CD4-positive, alpha-beta T cell treated with Interleukin-4 for 1 hour (primary cell): ENCODE measurements at places on chromosomes 5 and 9.

GRCh38 chr5:81021486-81021885, 61.3 kb downstream of the RASGRF2 start:
- DNase-seq = no peak

GRCh38 chr5:66570201-66570600, 26.0 kb upstream of the MAST4 start:
- DNase-seq = no peak

GRCh38 chr5:90015584-90016018, 394.0 kb downstream of the CETN3 start:
- no peak for DNase-seq

GRCh38 chr9:18994263-18994916, 38.6 kb downstream of the SAXO1 start:
- no peak for DNase-seq

GRCh38 chr5:100853582-100853981, 49.5 kb downstream of the ST8SIA4 start:
- DNase-seq = no peak

DNA sequence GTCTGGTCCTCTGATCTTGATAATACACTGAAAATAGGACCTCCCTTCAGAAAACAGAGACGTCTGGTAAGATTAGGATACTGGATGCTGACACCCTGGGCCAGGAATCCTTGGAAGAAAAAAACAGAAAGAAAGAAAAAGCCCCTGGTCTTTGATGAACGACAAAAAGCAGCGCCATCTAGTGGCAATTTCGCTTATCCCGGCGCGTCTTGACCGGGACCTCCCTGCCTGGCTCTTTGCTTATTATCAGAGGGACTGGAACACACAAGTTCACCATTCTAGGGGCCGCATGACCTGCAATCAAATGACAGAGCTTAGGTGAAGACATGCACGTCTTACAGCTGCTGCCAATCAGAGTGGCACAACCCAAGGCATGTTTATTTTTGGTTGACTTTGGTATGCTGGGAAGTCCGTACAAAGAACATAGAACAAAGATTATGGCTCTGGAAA, 114.9 kb upstream of the NFIB start:
- DNase-seq = no peak

GRCh38 chr9:91150998-91151717, 210.6 kb downstream of the AUH start:
- peak; percentile 73 for DNase-seq

DNA sequence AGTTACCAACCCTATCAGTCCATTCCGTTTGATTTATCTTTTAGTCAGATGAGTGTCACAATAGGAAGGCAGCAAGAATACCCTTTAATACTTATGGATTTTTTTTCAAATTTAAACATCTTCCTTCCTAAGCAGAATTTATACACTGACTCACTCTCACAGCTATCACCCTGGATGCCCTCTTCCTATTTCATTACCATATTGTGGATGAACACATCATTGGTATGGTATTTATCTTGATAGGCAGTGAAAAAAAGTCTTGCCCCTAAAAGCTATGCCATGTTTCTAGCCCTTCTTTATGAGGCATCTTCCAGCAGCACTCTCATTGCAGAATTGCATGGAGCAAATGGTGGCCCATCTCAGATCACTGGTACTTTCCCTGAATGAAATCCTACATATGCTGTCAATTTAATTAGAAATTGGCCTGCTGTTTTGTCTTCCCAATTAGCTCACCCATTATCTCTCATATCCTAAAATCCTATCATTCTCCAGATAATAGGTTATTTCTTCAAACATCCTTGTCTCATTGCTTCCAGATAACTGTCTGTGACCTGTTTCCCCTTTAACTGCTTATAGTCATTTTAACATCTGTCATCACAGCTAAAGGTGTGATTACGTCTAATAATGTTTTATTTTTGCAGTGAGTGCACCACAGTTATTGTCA, 433.5 kb upstream of the POU5F2 start:
- DNase-seq = no peak

DNA sequence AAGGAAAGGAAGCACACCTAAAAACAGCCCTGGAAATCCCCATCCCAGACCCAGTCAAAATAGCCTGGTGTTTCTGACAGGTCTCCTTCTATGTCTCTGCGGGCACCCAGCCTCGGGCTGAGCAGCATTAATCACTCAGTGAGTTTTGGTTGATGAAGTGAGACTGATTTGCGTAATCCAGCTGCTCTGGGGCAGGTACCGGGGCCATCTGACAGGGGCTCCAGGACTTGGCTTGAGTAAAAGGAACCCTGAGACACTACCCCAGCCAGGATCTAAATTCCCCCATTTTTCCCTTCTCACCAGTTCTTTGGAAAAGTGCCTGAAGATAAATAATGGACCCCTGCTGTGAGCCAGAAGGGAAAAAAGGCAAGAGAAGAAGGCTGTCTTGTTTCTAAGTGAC, 596 bp downstream of the SLC28A3 start:
- no peak for DNase-seq

- DNase-seq = no peak
These were observed 336.9 kb upstream of the DMAC1 start for GRCh38 chr9:8136477-8136876.

DNA sequence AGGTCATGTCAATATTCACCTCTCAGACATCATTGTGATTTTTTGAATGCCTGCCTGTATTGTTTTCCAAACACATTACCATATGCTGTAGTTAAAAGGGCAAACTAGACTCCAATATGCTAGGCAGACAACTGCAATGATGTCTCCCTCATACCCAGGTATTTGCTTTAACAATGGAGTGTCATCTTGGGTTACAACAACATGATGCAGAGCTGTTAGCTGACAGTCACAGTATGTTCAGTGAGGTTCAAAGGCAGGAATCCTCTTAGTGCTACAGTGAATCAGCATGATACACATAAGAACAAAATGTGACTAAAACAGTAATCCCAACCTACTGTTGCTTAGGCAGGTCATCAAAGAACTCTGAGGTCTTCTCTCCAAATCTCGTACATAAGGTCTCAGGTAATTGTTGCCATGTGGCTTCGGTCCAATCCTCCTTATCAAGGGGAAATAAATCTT, 24.0 kb downstream of the OR1J1 start:
- DNase-seq = no peak

DNA sequence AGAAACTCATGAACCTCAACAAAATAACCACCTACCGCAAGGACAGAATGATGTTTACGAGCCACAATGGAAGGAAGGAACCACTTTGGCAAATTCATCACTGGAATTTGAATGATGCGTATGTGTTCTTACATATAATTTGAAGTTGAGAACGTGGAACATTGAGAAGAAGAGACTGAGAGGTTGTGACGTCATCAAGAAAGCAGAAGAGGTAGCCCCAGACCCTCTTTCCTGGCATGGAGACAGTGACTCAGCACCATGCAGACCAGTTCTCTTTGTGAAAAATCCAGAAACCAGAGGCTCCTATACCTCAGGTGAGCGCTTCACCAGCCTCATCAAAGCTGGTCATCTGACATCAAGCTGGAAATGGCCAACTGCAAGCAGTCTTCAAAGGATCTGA, 124.5 kb downstream of the PDZD2 start:
- DNase-seq = no peak

DNA sequence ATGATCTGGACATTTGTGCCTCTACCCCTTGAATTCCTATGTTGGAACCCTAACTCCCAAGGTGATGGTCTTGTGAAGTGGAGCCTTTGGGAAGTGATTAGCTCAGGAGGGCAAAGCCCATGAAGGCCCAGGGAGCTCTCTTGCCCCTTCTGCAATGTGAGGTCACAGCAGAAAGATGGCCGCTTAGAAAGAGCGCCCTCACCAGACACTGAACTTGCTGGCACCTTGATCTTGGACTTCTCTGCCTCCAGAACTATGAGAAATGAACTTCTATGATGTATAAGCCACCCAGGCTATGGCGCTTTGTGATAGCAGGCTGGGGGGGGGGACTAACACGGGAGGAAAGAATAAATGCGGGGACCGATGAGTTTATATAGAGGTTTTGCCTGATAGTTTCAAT, 45.3 kb downstream of the AGXT2 start:
- no peak for DNase-seq

- no peak for DNase-seq
These were observed 56.9 kb downstream of the VCAN start for GRCh38 chr5:83528439-83528769.

DNA sequence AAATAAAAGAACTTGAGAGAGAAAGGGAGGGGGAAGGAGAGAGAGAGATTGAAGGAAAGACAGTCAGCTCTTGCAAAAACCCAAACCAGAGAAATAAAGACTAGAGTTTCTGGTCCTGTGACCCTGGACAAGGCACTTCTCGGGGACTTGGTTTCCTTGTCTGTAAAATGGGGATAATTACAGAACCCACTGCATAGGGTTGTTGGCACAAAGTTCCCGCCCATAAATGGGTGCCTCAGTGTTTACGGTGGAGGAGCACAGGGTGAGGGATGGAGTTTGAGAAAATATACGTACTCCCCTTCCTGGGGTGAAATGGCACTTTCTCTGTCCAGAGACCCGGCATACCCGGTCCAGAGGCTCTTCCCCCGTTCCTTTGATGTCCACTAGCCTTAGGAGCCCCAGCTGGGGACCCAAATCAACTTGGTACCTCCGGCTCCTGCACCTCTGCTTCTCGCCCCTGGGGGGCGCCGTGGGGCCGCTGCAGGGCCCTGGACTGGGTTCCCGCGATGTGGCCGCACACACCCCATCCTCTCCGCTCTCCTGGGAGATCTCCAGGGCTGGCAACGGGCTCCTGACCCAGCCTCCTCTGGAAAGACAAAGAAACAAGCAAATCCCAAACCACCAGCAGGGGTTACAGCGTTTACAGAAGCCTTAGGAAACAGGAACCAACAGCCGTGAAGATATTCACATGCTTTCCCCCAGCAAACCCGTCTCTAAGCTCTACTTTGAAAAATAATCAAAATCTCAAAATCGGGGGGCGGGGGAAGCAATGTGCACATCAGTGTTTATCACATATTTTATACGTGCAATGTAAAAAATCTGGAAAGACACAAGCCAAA, 26.3 kb downstream of the PTGES start:
- peak; percentile 57 for DNase-seq

- DNase-seq = no peak
These were observed 32.7 kb upstream of the CDKN2B start for GRCh38 chr9:22041775-22042174.

DNA sequence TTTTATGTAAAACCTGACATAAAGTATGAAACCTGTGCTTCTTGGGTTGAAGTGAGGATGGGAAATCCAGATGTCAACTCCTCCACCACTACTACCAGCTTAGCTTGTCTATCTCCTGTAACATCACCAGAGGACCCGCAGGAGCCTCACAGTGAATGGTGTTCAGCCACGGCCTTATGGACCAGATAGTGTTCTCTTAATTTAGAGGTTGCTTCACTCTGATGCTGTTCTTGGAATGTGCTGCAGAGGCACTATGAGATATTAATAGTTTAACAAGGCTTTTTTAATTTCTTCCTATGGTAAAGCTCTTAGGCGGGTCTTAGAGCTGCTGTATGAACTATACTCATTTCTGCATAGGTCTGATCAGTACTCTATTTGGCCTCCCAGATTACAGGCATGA, 27.9 kb downstream of the NFX1 start:
- no peak for DNase-seq
